Fibroblast of skin of left biceps (primary cell): ENCODE measurements at places on chromosomes 13 and 19.

DNA sequence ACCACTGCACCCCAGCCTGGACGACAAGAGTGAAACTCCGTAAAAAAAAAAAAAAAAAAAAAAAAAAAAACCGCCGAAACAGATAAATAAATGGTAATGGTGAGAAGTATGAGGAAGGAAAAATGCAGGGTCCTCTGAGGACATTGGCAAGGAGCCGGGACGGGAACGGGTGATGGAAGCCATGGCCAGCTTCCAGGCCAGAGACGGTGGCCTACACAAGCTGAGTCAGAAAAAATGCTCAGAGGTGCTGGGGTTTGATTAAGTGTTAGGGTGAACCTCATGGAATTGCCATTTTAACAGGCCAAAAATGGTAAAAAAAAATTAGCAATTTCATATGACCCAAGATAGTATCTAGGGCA lies 866 bp upstream of the ZSWIM4 start:
- DNase-seq: peak; percentile 94

DNA sequence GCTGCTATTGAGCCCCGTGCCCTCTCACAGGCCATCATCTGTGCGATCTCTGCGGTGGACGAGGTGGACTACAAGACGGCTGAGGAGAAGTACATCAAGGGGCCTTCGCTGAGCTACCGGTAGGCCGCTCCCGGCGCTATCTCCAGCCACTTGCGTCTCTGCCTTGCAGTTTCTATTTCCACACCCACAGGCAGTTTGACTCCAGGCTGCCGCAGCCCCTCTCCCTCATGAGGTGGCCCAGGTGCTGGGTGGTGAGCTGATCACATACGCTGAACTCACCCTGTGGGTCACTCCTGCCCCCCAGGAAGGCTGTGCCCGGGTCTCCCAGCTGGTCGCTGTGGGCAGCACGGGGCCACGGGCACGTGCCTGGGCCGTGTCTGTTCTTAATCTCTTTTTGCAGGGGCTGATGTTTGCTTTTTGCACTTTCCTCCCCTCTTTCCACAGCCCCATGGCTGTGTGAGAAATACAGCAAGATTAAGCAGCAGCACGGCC lies 10.6 kb upstream of the NDUFS7 start:
- no peak for DNase-seq

GRCh38 chr13:90455823-90456222 lies 891.7 kb upstream of the MIR17HG start:
- DNase-seq: no peak

DNA sequence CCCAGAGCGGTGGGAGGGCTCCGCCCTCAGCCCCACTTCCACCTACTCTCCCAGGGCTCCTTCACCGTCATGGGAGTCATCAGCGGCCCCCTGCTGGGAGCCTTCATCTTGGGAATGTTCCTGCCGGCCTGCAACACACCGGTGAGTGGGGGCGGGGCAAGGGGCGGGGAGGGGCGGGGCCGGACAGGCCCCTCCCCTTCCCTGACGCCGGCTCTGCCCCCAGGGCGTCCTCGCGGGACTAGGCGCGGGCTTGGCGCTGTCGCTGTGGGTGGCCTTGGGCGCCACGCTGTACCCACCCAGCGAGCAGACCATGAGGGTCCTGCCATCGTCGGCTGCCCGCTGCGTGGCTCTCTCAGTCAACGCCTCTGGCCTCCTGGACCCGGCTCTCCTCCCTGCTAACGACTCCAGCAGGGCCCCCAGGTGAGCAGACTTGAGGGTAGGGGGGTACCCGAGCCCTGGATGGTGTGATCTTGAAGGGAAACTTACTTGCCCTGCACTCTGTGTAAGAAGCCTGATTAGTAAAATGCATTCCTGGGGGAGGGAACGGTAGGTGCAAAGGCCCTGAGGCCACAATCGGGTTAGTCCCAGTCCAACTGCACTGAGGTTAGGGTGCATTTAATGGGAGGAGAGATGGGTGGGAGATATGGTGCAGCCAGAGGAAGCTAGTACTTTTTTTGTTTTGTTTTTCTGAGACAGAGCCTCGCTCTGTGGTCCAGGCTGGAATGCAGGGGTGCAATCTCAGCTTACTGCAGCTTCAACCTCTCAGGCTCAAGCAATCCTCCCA lies 12.1 kb downstream of the SLC5A5 start:
- DNase-seq: no peak

GRCh38 chr19:17805427-17805826 lies 10.5 kb downstream of the B3GNT3 start:
- no peak for DNase-seq

GRCh38 chr13:41605319-41606285 lies 148.3 kb downstream of the RGCC start:
- no peak for DNase-seq

GRCh38 chr13:67740871-67741535 lies 510.9 kb upstream of the PCDH9 start:
- DNase-seq: no peak

DNA sequence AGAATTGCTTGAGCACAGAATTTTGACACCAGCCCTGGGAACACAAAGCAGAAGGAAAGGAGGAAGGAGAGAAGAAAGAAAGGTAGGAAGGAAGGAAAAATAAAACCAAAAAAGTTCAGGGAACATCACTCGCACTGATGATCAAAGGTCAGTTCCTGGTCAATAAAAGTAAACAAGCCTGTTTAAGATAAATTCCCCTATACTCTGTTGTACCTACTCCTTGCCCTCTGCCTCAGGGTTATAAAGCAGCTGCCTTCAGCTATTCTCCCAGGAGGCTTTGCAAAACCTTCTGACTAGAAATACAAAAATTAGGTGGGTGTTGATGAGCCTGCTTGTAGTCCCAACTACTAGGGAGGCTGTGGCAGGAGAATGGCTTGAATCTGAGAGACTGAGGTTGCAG lies 14.9 kb upstream of the ZNF91 start:
- DNase-seq: no peak

DNA sequence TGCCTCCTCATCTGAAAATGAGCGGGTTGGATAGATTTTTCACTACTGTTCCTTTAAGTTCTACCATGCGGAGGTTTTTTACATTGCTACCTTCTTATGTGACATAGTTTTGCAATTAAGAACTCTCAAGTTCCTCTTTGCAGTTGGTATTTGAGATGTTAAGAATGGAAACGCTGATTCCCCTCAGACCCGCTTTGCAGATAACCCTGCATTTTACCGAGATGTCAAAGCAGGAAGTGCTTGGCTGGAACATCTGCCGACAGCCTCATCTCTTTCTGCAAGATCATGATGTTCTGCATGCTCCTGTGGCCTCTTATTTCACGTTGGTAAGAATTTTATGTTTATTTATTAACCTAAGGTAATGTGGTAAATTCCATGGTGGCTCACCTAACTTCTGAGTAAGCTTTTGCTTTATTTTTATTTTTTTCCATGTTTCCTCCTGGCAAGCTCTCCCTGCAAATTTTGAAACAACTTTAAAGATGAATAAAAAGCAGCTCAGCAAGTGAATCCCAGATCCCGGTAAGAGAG lies 22.5 kb downstream of the PABPC3 start:
- DNase-seq: no peak

DNA sequence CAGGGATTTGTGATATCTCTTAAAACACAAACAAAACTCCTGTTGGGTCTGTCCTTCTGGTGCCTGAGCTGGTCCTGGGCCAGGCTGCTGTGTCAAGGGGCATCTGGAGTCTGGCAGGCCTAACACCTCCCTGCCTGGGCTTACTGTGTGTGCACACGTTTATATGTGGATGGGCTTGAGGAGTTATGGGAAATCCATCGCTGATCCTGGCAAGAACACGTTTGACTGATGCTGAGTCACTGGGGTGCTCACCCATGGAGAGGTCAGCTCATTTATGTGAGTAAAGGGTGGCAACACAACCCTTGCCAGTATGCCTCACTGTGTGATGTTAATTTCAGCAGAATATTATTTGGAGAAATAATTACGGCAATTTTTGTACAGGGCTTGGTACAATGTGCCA lies 44.5 kb upstream of the PCDH8 start:
- no peak for DNase-seq

DNA sequence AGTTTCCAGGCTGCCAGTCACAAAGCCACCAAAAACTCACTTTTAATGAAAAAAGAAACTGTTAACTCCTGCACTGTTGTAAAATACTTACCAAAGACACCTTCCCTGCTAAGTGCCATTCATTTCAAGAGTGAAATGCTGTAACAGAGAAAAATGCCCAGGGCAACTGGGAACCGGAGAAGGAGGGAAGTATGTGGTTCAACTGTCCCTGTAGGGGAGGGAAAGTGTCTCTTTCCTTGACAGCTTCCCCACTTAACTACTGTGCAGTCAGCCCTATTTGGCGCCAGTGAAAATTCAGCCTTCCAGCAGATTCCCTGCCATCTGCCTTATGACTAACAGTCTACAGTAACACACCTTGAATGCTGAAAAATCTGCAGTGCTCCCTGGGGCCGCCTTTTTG lies 789.0 kb downstream of the DIAPH3 start:
- DNase-seq: no peak
